ENCODE measurements at places on chromosomes 2 and 18.

DNA sequence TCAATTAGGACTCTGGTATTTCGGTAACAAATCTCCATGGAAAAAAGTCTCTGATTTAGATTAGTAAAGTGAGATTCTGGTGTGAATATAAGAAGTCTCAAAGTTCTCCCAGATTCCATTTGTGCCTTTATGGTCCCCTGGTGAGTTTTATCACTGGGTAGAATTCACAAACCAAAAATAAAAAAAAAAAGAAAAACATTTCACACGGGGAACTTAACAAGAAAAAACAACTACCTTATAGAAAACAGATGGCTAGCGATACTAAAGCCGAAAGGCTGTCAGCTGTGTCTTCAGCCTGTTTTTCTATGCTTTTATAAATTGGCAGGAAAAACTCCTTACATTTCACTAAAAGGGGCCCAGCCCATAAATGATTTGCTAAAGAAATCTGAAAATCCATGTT lies 50.6 kb downstream of the COL5A2 start:
- no peak for DNase-seq

DNA sequence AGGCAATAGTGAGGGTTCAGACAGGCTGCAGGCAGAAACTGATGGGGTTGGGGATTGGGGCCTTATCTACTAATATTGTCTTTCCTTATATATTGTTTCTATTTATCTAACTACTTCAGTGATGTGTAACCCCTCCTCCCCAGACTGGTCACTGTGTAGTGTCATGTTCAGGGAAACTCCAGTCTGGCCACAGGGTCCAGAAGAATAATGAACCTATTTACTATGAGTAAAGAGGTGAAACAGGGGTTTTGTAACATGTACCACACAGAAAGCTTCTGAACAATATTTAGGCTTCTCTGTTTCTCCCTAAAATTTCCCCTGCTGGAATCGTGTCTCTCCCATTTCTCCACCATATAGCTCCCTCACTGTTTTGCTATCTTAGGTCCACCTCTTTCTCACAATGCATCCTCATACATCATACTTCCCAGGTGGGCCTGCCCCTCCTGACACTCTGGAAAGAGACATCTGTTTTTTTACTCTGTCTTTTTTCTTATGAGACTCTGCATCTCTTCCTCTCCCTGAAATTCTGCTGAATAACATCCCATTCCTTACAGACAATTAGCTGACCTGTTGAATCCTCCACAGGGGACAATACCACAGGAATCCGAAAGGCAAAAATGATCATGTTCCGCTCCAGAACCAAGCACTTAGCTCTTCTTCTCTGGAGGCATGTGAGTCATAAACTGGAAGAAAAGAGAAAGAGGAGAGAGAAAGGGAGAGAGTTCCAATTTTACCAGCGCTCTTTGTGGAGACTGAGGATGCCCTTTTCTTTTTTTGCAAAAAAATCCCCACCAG lies 154.8 kb downstream of the ZEB2 start:
- peak; percentile 53 for DNase-seq

- DNase-seq, result no peak
Measured at GRCh38 chr18:27057519-27058234, 127.4 kb downstream of the CHST9 start.

- no peak for DNase-seq
Measured at GRCh38 chr2:29308366-29308765, 193.2 kb downstream of the CLIP4 start.

- no peak for DNase-seq
Measured at GRCh38 chr2:238571661-238572372, 145.1 kb downstream of the ASB1 start.

- DNase-seq, result peak; percentile 6
Measured at GRCh38 chr2:136248242-136248641, 130.3 kb upstream of the CXCR4 start.

- no peak for DNase-seq
Measured at GRCh38 chr2:45778720-45779171, 127.3 kb downstream of the PRKCE start.

GRCh38 chr2:48496849-48497248 lies 33.1 kb upstream of the STON1 start:
- DNase-seq, result no peak

DNA sequence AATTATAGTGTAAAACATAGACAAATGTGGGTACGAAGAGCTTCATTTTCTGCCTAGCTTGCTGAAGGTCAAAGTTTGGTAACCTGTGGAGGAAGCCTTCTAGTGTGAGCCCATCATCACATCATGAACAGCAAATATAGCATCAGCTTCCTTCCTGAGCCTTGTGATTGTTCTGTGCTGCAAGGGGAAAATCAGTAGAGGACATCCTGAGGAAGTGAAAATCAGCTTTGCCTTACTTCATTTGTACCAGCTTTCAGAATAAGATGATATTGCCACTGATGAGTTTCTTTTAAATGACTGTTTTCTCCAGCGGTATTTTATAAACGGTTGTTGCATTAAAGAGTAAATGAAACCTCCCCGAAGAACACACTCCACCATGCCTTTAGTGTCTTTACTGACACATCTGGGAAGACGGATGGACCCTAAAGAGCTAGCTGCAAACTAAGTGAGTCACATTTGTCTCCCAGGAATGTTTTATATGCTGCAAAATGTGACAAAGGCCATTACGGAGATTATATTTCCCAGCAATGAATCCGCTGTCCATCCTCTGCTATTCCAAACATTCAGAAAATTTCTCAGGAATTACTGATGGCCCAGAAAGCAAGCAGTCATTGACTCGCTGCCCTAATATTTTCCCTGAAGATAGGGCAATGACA lies 1272.8 kb downstream of the SUCLG1 start:
- no peak for DNase-seq

DNA sequence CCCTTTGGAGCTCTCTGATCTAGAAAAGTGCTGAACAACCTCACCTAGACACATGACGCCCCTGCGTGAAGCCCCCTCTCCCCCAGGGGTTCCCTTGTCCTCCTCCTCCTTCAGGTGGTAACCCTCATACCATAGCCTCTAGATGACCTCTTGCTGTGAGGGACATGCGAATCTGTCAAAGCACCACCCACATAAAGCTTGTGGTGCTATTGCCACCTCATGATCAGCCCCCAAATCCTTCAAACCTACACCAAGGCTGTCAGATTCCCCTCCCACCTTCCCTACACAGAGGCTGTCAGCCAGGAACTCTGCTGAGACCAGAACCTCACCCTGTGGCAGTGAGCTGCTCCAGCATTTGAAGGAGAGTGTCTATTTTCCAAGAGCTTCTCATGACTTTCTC lies 43.1 kb upstream of the TEX51 start:
- no peak for DNase-seq

All from fibroblast of skin of left quadriceps (primary cell).